Cortex of kidney (tissue), 1 donor: ENCODE measurements at places on chromosomes 5 and 9.

GRCh38 chr5:96896276-96896675, 20.0 kb downstream of the ERAP2 start:
- no peak for DNase-seq

DNA sequence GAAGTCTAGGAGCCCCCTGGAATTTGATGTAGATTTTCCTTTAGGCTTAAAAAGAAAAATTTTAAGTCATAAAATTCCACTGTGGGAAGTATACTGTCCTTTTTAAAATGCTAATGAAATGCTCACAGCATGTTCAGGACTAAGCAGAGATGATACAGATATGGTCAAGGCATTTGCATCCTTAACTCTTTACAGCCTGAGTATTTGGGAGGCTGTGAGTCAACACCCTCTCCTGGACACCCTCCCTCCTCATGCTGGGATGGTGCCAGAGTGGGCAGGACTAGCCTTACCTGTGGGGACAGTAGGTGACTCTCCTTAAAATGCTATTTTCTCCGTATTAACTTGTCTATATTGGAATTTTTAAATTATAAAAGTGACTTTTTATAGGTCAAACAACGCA, 197.4 kb upstream of the ELL2 start:
- no peak for DNase-seq

GRCh38 chr9:36166168-36166927, 2.8 kb upstream of the CCIN start:
- DNase-seq, result no peak

GRCh38 chr9:109843641-109844040, 63.6 kb downstream of the PALM2AKAP2 start:
- no peak for DNase-seq

- no peak for DNase-seq
These were observed 66.0 kb upstream of the KLF9 start for GRCh38 chr9:70480405-70480980.

DNA sequence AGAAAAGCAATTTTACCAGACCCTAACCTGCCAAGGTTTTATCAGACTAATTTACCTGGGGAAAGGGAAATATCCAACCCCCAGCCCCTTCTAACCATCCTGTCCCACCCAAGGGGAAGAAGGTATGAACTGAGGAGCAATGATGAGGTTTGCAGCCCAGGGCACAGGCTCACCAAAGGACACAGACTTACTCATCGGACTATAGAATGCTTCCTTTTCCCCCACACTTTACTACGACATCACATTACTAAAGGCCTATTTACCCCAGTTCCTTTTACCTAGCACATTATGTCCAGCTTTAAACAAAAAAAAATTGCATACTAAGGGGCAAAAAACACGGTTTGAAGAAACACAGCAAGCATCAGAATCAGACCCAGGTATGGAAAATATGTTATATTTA, 94.1 kb upstream of the FST start:
- DNase-seq, result no peak

DNA sequence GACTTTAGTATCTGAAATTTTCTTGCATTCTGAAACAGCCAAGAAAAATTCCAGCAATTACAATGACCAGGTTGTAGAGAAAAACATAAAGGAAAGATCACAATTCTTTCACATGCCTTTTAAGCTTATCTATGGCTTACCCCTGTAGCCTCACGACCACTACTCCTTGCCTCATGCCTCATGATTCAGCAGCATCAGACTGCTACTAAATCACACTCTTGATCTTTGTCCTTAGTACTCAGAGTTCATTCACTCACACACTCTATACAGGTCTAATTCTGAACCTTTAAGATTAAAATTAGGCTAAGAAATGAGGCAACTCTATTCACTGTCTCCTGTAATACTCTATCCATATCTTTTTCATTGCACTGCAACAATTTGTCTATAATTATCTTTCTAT, 415.1 kb downstream of the MLLT3 start:
- DNase-seq, result no peak

GRCh38 chr9:87766697-87767096, 40.8 kb downstream of the CTSL start:
- no peak for DNase-seq

DNA sequence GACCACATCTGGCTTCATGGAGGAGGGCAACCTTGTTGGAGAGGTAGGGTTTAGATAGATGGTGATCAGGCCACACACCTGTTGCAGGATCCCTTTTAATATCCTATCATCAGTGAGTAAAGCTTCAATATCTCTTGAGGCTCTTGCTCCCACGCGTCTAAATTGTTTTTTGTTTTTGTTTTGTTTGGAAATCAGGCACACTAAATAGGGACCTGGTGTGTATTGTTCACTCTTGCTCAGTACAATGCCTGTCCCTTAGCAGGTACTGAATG, 2.6 kb upstream of the TMEM268 start:
- no peak for DNase-seq

DNA sequence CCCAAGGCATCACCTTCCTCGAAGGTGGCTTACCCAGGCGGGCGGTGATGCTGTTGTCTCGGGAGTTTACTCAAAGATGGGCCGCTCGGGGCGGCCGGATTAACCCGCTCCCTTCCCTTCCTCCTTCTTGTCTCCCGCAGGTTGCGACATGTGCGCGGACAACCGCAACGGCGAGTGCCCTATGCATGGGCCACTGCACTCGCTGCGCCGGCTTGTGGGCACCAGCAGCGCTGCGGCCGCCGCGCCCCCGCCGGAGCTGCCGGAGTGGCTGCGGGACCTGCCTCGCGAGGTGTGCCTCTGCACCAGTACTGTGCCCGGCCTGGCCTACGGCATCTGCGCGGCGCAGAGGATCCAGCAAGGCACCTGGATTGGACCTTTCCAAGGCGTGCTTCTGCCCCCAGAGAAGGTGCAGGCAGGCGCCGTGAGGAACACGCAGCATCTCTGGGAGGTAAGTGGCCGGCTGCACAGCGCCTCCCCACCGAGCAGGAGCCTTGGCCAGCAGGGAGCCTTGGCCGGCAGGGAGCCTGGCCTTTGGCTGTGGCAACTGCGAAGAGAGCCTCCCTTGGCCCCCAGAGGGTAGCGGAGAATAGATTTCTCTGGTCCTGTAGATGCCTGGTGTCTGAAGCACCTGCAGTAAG, 10.6 kb downstream of the PRDM6 start:
- DNase-seq, result no peak

DNA sequence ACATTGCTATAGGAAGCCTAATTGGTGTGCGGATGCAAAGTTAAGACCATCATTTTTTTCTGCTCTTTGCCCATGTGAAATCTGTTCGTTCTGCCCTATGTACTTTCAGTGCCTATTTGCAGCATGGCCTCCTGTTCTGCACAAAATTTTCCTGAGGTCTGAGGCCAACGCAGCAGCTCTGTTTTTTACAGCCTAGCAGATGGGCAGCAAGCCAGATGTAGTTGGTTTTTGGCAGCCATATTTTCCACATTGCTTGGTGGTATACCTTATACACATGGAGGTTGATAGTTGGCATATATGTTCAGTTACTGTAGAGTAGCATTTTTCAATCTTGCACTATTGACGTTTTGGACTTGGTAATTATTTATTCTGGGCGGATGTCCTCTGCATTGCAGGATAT, 133.5 kb upstream of the MRPS30 start:
- DNase-seq, result no peak

DNA sequence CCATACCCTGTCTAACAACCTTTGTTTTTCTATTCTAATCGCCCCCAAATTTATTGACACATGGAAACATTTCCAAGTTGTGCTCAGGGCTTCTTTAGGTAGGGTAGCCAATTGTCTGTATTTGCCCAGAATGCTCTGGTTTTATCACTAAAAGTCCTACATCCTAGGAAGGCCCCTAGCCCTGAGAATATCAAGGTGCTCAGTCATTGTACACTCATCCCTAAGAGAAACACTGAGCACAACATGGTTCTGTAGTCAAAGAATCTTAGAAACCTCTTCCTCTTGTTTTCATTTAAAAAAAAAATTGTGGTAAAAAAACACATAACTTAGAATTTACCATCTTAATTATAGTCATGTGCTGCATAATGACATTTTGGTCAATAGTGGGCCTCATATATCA, 69.0 kb upstream of the BASP1 start:
- DNase-seq, result no peak

- no peak for DNase-seq
These were observed 240.2 kb downstream of the PBX3 start for GRCh38 chr9:125987420-125987819.

DNA sequence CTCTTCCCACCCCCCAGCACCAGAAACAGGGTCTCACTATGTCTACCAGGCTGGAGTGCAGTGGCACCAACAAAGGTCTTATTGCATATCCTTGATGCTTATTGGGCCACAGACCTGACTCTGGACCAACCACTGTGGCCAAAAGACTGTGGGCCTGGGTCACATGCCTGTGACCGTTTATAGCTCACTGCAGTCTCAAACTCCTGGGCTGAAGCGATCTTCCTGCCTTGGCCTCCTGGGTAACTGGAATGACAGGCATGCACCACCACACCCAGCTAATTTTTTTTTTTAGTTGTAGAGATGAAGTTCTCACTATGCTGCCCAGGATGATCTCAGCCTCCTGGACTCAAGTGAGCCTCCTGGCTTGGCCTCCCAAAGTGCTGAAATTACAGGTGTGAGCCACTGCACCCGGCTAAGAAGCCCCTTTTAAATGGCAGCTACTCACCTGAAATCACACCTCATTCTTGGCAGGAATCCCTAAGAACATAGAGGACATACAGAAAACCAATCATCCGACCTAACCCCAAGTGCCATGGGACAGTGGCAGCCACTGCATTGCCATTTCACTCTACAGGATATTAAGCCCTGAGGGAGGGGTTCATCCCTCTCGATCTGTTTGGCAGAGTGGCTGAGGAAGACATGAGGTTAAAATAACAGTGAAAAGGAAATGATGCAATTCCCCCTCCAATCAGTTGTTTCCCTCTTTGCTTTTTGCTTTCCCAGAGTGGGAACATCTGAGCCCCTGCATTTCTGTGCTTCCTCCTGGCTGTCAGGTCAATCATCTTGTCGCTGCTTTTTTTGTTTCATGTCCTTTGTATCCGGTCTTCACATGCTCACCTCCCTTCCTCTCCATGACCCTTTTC, 74.6 kb downstream of the LRRC70 start:
- no peak for DNase-seq

GRCh38 chr5:116778032-116778431, 203.4 kb upstream of the SEMA6A start:
- DNase-seq, result no peak

DNA sequence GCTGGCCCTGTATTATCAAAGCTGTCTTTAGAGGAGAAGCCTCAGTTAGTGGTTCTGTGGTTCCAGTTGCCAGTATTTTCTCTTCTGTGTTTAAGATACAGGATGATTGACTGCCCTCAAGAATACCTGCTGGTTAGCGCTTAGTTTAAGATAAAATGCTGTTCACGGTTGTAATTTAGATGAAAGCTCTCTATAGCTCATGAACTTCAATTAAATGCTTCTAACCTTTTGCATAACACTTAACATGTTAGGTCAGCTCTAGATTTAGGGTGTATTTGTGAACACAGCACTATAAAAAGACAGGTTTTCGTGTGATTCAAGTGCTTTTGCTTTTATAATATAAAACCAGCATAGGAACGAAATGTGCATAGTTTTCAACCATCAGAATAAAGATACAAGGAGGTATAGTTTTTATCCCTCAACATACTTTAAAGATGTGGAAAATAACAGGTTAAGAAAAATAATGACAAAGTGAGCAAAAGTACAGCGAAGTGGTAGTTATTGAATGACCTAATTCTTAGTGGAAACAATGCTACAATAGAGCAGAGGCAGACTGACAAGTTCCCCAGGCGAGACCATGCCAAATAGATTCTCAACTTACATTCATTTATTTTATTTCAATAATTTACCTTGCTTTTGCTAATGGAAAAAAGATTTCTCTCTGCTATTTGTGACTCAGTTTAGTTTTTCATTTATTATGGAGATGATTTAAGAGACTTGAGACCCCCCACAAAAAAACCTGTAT, 602.6 kb upstream of the DMAC1 start:
- no peak for DNase-seq

GRCh38 chr5:77171141-77171910, 39.2 kb upstream of the PDE8B start:
- DNase-seq, result no peak

- DNase-seq, result no peak
These were observed 43.1 kb downstream of the PTCD2 start for GRCh38 chr5:72363166-72363802.

DNA sequence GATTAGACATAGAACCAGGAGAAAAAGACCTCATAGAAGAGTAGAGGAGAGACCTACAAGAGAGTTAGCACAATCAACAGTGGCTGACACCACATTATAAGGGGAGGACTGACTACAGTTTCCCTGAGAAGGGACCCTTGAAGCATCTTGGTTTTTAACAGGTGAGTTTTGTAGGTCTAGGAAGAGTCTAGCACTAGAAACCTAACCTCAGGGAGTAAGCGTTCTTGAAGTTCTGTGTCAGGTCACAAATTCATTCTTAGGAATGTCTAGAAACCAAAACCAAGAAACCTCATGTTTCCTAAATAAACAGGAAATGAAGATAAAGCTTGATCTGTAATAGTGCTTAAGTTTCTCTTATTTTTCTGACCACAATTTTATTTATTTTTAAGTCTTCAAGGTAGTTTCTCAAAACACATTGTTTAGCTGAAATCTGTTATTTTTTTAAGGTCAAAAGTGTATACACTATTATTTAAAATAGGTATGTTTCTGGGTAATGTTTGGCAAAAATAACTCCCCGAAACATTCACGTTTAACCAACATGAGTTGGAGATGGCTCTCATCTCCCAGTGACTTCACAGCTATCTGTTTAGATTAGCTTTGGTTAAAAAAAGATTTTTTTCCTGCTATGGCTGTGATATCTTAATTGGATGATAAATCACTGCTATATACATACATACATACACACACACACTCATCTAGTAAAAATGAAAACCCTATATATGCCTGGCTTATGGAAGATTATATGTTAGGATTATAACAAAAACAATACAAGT, 37.1 kb downstream of the MAP3K1 start:
- no peak for DNase-seq

GRCh38 chr5:139670369-139671095, 22.4 kb downstream of the CXXC5 start:
- no peak for DNase-seq

DNA sequence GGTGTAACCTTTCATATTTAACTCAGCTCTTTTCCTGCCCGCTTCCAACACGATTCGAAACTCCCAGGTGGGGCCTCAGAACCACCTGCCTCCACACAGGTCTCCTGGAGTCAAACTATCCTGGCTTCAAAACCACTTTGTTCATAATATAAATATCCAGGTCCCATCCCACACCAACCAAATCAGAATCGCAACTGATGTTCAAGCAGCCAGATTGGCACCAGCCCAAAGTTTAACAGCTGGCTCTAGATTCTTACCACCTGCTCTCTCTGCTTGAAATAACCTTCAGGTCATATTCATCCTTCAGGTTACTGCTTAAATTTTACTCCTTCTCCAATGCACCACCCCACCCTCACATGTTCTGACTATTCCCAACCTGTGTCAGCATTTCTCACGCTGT, 231.4 kb upstream of the TRPM3 start:
- no peak for DNase-seq
